Memory B cell (primary cell): ENCODE measurements at places on chromosomes 3 and 15.

DNA sequence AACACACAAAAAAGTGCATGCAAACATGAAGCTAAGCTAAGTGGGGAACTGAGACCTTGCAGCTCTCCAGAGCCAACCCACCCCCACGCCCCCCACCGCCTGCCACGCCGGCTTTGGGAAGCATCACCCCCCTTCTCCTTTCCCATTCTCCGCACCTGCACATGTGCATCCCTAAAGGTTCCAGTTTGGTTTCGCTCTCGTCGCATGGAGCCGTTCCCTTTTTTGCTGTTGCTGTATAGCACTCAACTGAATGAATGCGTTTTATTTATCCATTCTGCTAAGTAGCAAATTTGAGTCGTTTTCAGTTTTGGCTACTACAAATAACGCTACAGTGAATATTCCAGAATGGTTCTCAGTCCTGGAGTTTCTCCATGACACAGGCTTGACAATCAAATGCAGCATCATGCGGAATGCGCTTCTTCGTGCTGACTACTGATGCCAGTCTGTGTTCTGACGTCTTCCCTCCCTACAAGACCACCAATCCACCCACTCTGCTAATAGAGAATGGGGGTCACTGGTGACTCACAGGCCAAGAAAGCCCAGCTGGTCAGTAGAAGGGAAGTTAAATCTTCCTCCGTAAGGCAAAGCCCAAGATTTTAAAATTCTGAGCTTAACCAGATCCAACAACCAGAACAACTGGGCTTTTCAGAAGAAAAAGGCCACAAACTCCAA is 115.3 kb downstream of the XXYLT1 start:
- no peak overlapping the region for H3K27ac ChIP-seq
- no peak for DNase-seq
- no peaks in the 10 kb centered on the region for H3K27me3 ChIP-seq
- no peak overlapping the region for H3K4me3 ChIP-seq
- H3K36me3 ChIP-seq: no peaks in the 10 kb centered on the region
- H3K4me1 ChIP-seq: peaks cover 50% of the 10 kb centered on the region

DNA sequence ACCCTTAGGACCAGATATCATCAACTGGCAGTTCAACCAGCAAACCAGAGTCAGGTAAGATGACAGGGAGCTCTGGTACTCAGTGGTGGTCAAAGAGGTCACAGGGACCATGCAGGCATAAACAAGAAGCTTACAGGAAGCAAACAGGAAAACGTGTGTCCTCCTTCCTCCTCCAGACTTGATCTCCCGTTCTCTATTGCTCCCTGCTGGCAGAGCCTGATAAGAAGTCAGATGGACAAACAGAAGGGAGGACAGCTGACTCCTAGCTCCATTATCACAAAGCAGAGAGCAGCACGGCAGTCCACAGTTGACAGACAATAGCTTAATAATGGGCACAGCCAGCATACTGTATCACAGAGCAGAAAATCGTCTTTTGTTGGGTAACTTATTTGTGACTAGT is 156.5 kb upstream of the SLC2A2 start:
- no peak for DNase-seq
- H3K27me3 ChIP-seq: peaks cover 5% of the 10 kb centered on the region
- H3K27ac ChIP-seq: no peak overlapping the region
- no peaks in the 10 kb centered on the region for H3K4me1 ChIP-seq
- no peaks in the 10 kb centered on the region for H3K36me3 ChIP-seq
- H3K4me3 ChIP-seq: no peak overlapping the region

GRCh38 chr3:159861369-159861987 is 127.2 kb upstream of the IL12A start:
- no peaks in the 10 kb centered on the region for H3K36me3 ChIP-seq
- H3K4me1 ChIP-seq: peaks cover 4% of the 10 kb centered on the region
- no peaks in the 10 kb centered on the region for H3K27me3 ChIP-seq
- no peak for DNase-seq

GRCh38 chr3:11601446-11602238 is 42.1 kb downstream of the VGLL4 start:
- H3K4me1 ChIP-seq: peaks cover 39% of the 10 kb centered on the region
- peak overlapping the region; percentile 69 for H3K4me3 ChIP-seq
- no peaks in the 10 kb centered on the region for H3K27me3 ChIP-seq
- H3K36me3 ChIP-seq: peaks cover 20% of the 10 kb centered on the region

- H3K36me3 ChIP-seq: peaks cover 5% of the 10 kb centered on the region
- H3K27ac ChIP-seq: no peak overlapping the region
- H3K27me3 ChIP-seq: no peaks in the 10 kb centered on the region
- no peak overlapping the region for H3K4me3 ChIP-seq
- peaks cover 5% of the 10 kb centered on the region for H3K4me1 ChIP-seq
Measured at GRCh38 chr3:3893590-3893989, 94.4 kb downstream of the LRRN1 start.

DNA sequence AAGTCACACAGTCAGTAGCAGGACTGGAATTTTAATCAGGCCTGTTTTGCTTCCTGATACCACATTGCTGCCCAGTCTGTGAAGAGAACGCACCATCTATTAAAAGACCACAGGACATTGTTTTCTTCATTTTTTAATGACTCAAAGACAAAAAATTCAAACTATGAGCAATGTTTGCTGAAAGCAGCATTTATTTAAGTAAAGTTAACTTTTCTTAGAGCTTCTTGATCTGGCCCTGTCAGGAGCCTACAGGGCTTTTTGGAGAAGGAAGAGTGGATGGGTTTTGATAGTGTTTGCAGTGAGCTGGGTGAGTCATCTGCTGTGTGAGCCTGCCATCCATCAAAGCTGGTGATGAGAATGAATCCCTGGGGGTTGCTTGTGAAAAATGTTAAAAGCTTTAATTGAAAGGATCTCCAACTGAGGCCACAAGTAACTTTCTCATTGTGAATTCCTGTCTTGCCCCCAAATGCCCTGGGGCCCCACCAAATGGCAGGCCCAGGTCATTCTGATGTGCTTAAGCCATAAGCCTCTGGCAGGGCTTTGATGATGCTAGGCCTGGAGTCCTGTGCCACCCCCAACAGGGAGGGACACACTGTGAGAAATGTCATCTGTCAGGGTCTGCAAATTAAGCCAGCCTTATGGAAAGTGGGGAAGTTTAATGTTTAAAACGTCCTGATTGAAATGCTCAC is 136.2 kb upstream of the PFN2 start:
- H3K4me1 ChIP-seq: no peaks in the 10 kb centered on the region
- H3K4me3 ChIP-seq: no peak overlapping the region
- DNase-seq: no peak
- no peak overlapping the region for H3K27ac ChIP-seq
- no peaks in the 10 kb centered on the region for H3K36me3 ChIP-seq
- H3K27me3 ChIP-seq: peaks cover 1% of the 10 kb centered on the region

GRCh38 chr15:58288592-58288991 is 143.2 kb upstream of the LIPC start:
- no peak overlapping the region for H3K27ac ChIP-seq
- peaks cover 6% of the 10 kb centered on the region for H3K27me3 ChIP-seq
- peaks cover 2% of the 10 kb centered on the region for H3K36me3 ChIP-seq
- no peaks in the 10 kb centered on the region for H3K4me1 ChIP-seq
- no peak for DNase-seq

DNA sequence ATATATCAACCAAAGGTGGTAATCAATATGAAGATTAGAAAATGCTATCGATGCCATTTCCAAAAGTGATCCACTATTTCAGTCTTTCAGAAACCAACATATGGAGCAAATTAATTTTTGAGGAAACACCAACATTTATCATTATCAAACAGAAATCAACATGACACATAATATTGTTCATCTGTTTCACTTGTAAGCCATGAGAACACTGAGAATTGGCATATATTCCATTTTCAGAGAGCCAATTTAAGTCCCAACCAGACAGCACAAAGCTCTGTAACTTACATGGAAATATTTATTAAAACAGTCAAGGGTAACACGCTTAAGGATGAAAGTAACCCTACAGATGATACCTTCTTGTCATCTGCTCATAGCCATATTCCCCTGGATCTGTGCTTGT is 37.6 kb upstream of the STRIT1 start:
- no peak overlapping the region for H3K27ac ChIP-seq
- no peaks in the 10 kb centered on the region for H3K4me1 ChIP-seq
- no peak overlapping the region for H3K4me3 ChIP-seq

DNA sequence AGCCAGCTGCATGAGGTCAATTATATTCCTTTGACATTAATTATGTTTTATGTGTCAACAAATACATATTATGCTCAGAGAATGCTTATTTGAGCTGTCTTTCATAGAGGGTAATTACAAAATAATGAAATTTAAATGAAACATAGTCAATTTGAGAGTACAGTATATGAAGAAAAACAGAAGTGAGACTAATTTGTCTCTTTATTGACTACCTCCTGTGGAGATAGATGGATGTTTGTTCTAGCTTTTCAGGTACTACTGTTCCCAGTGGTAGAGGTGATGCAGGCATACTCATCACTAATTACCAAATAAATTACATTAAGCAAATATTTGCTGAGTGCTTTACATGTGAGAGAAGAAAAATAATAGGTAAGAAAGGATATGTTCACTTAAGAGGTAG is 1129.6 kb downstream of the OTOL1 start:
- H3K27me3 ChIP-seq: no peaks in the 10 kb centered on the region
- no peaks in the 10 kb centered on the region for H3K4me1 ChIP-seq
- H3K27ac ChIP-seq: no peak overlapping the region
- no peaks in the 10 kb centered on the region for H3K36me3 ChIP-seq
- no peak for DNase-seq
- no peak overlapping the region for H3K4me3 ChIP-seq

- H3K27me3 ChIP-seq: no peaks in the 10 kb centered on the region
- peak overlapping the region; percentile 35 for H3K27ac ChIP-seq
- peaks cover 3% of the 10 kb centered on the region for H3K4me1 ChIP-seq
- no peak for DNase-seq
Measured at GRCh38 chr15:77481670-77482069, 61.0 kb downstream of the HMG20A start.

DNA sequence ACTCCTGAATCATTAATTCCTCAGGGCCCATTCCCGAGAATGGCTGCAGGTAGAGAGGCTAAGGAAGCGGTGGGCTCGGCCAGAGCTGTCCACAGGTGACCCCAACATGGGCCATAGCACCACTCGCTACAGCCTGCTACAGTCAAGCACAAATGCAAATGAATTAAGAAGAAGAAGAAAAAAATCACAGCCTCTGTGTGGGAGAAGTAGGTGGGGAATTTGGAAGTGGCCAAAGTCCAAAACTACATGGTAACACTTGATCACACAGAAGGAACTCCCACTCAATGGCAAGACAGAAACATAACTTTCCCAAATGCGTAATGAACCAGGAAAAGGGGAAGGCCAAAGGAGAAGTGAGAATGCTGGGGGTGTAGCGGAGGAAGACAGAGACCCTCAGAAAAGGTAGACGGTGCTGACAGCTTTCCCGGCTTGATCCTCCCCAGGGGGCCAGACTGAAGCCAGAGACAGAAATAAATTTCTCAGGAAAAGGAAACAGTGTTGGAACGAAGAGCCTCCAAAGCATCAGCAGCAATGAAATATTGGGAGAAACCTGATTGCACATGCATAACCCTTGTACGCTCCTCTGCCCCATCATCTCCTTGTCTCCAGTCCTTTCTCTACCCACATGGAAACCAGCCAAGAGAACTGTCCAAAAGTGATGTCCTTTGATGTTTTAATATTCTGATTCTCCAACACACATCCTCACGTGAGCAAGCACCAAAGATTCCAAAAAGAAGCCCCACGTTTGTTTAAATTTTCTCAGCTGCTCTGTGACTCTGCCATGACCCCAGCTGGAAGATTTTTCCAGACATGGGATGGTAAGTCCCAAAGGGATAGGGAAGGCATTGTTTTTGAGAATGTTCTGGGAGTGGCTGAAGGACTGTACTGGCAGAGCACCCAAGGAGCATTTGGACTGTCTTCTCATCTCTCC is 107.6 kb downstream of the OXNAD1 start:
- H3K27ac ChIP-seq: peak overlapping the region; percentile 77
- no peak for DNase-seq
- H3K4me1 ChIP-seq: peaks cover 56% of the 10 kb centered on the region
- peaks cover 14% of the 10 kb centered on the region for H3K27me3 ChIP-seq
- no peaks in the 10 kb centered on the region for H3K36me3 ChIP-seq

DNA sequence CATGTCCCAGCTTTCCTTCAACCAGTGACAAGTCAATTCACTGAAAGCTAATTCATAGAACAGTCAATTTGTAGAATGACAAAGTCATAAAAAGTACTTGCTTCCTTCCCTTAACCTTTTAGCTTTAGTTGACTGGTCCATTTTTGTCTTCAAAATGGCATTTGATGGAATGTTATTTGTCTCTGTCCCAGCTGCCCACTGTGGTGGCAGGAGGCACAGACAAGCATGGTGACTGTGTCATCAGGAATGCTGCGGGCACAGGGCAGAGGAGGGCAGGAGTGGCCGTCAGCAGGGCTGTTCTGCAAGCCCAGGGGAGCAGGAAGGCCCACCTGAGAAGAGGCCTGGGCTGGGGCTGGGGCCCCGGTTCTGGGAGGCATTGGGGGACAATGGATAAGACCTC is 10.0 kb downstream of the IQSEC1 start:
- peaks cover 10% of the 10 kb centered on the region for H3K36me3 ChIP-seq
- no peaks in the 10 kb centered on the region for H3K27me3 ChIP-seq
- H3K4me1 ChIP-seq: peaks cover 29% of the 10 kb centered on the region
- H3K4me3 ChIP-seq: no peak overlapping the region
- H3K27ac ChIP-seq: no peak overlapping the region

DNA sequence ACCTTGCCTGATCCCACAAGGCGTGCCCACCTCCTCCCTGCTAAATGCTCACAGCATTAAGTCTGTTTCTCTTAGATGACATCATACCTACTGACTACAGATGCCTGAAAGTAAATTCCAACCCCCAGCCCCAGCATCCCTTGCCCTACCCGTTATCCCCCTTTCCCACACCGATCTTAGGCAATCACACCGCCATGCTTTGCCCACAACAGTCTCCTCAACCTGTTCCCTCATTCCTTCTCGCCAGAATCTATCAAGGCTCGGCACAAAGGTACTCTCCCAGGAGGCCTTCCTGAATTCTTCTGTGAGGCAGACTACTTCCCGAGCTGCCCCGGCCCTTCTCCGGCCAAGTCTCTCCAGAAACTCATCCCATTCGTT is 789 bp upstream of the SEC61A1 start:
- H3K4me3 ChIP-seq: peak overlapping the region; percentile 97
- peaks cover 33% of the 10 kb centered on the region for H3K4me1 ChIP-seq
- H3K27me3 ChIP-seq: no peaks in the 10 kb centered on the region
- H3K27ac ChIP-seq: peak overlapping the region; percentile 94

DNA sequence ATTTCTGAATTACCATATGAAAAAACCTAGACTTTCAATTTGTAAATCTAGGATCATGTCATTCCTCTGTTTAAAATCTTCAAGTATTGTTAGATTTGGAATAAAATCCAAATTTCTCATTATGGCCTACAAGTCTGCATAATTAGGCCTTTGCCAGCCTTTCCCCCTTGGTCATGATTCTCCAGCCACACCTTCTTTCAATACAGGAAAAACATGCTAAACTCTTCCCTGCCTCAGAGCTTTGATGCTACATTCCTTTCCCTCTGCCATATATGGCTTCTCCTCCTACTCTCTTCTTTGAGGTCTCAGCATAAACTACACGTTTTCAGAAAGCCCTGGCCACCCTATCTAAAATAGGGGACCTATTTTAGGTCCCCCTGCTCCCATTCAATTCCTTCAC is 48.5 kb downstream of the TM6SF1 start:
- H3K27me3 ChIP-seq: peaks cover 6% of the 10 kb centered on the region
- H3K27ac ChIP-seq: no peak overlapping the region
- H3K4me1 ChIP-seq: peaks cover 3% of the 10 kb centered on the region
- H3K4me3 ChIP-seq: no peak overlapping the region

- H3K36me3 ChIP-seq: no peaks in the 10 kb centered on the region
- H3K27ac ChIP-seq: no peak overlapping the region
- H3K4me3 ChIP-seq: no peak overlapping the region
- no peaks in the 10 kb centered on the region for H3K4me1 ChIP-seq
- H3K27me3 ChIP-seq: peaks cover 16% of the 10 kb centered on the region
Measured at GRCh38 chr15:63436341-63436740, 54.7 kb upstream of the CA12 start.

GRCh38 chr3:150627557-150627956 is 24.4 kb downstream of the SELENOT start:
- no peaks in the 10 kb centered on the region for H3K27me3 ChIP-seq
- peaks cover 4% of the 10 kb centered on the region for H3K4me1 ChIP-seq
- H3K36me3 ChIP-seq: peaks cover 26% of the 10 kb centered on the region
- H3K27ac ChIP-seq: no peak overlapping the region
- no peak overlapping the region for H3K4me3 ChIP-seq
